ENCODE measurements at places on chromosomes 12 and 14. TPM values are rescaled to one million over a fixed set of nuclear protein-coding genes. Genes with fewer than 3 reads are reported as not detected.

Gene TEP1
- 18.0 TPM for total RNA-seq

Gene ASIC1
- 0.13 TPM for total RNA-seq

Gene FIGNL2
- 0.32 TPM for total RNA-seq

Gene RILPL1
- 16.6 TPM for total RNA-seq

Gene CCDC175
- not detected for total RNA-seq
